ENCODE measurements at places on chromosomes 6 and 20.

DNA sequence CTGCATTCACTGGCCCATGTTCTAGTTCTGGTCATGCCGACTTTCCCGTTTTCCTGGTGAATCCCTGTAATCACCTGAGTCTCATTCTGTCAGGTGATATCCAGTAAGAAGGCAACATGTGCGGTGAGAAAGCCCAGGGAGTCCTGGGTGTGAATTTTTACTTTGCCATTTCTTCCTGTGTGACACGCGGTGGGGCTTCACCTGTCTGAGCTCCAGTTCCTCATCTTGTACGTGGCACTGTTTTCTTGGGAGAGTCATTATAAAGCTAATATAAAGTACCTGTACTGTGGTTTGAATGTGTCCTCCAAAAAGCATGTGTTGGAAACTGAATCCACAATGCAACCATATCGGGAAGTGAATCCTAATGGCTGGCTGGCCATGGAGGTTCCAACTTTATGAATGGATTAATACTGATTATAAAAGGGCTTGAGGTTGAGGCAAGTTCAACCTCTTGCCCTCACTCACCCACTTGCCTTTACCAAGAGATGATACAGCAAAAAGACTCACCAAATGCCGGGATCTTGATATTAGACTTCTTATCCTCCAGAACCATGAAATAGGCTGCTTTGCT lies 5.1 kb downstream of the HLA-E start:
- no peak for DNase-seq

DNA sequence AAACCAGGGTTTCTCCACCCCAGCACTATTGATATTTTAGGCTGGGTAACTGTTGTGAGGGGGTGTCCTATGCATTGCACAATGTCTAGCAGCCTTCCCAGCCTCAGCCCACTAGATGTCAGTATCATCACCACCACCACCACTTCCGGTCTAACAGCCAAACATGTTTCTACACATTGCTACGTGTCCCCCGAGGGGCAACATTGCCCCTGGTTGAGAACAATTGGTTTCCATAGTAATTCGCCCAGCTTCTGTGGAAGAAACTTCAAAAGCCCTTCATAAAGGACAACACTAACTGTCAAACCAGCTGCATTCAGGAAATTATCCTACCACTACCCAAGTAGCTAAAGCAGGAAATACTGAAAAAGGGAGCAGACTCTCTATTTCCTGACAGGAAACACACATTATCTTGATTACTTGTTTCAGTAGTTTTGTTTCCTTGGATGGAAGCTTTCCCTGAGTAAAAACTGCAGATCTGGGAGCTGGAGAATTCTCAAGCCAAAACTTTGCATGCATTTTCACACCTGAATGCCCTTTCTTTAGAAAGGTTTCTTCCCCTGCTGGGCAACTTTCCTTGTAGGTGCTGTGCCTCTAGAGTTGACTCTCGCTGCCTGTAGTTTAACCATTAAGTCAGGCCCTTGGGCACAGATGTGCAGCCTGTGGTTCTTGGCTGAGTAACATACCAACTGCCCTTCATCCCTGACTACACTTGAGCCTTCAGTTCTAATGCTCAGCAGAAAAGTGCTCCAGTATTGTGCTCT lies 23.6 kb downstream of the PKHD1 start:
- DNase-seq, result no peak

DNA sequence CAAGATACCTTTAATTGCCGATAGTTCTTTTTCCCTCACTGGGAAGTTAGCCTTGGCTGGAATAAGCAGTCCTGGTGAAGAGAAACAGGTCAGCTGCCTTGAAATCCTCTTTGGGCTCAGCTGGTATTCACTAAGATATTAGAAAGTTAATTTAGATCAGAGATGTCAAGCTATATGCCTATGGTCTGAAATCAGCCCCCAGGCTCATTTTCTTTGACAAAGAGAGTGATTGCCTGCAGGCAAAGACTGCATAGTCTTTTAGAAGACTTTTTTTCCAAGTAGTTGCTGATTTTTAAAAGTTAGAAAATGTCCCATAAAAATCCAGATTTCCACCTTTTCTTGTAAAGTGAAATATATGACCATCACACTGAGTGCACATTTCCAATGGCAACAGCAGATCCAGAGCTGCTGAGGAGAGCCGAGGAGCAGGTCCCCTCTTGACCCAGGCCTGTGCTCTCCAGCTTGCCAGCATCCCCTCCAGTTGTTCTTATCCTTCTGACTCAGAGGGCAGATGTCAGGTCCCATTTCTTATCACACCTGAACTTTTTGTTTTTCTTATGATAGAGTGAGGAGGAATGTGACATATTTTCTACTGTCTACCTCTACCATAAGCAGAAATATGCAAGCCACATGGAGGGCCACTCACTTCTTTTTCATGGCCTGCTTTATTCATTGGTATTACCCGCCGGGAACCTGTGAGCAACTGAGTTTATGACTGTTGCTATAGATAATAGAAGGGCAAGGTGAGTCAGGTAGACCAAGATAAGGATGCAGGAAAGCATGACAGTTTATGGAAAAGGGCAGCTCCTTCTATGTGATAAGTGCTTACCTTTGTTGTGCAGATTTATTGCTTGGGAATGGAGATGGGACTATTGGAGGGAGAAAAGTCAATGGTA lies 17.6 kb upstream of the L3MBTL3 start:
- no peak for DNase-seq

- no peak for DNase-seq
Observed at GRCh38 chr6:548091-548490, 108.8 kb downstream of the HUS1B start.

- DNase-seq, result no peak
Observed at GRCh38 chr20:14997791-14998190, 660.4 kb upstream of the FLRT3 start.

DNA sequence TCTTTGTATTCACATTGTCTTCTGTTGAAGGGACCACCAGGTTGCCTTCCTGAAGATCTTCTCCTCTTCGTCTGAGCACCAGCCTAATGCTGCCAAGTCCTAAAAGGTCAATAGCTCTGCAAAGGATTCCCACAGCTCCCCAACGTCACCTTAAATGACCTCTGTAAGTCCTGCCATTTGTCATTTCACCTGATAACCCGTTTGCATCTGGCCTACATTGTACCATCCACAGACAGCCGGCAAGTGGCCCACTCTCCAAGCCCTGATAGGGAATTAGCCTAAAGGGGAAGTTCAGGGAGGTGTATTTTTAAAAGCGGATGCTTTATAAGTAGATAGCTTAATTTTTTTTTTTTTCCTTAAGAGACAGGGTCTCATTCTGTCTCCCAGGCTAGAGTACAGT lies 127.8 kb downstream of the ZMYND8 start:
- DNase-seq, result no peak

DNA sequence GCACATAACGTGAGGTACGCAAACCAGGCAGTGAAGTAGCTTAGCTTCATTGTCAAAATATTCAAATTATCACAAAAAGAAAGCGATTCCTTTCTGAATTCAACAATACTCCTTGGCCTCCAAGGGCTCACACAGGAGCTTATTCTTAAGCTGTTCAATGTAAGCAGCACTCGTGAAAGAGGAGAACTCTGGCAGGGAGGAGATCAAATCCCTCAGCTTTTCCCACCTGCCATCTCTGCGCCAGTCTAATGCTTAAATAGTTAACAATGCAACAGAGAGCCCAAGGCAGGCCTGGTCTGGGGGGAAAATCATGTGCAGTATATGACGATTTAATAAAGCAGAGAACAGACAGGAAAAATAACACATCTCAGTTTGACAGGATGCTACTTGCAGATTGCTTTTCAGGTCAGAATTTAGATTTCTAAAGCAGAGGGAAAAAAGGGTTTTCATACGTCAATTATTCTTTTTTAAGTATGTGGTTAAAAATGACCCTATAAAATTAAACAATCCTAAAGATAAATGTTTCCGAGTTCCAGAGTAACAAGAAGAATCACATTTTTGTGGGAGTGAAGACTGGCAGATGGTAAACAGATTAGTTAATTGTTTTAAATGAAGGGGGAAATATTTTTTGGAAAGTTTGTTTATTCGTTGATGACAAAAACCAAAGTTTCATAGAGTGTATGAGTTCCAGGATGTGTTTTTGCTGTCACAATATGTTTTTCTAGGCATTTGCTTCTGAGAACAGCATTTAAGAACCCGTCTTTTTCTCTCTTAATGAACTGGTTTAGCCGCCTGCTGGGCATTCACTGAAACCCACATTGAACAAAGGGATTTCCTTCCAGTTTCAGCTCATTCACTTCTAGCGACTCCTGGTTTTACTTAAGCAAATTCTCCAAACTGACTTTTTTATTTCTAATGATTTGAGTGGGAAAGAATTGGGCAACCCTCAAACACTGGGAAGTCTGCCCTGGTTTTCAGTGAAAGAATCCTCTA lies 45.9 kb downstream of the PLAGL1 start:
- no peak for DNase-seq

- no peak for DNase-seq
Observed at GRCh38 chr6:135631821-135632220, 134.3 kb upstream of the AHI1 start.

DNA sequence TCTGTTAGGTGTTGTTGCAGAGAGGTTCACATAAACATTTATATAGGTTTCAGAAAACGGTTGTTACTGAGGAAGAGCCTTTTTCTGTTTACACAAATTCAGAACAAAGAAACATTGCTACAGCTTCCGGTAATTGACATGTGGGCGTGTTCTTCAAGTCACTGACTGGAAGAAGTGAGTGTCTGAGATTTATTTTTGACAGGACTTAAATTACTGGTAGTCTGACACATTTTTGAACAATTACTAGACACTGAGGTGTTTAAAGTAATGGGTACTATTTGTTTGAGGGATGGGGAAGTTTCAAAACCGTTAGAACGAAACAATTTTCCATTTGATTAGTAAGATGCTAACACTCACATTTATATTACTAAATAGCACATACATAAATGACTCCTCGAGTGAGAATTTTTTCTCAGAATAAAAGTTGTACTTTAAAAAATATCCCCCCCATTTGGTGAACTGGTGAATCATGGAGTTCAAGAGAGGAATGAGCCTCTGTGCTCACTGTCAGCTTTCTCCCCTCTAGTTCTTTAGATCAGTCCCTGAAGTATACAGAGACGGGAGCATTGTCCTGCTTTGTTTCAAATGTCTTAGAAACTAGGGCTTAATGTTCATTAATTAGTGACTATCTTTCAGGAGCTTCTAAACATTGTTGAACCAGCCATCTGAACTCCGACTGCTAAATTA lies 98.7 kb downstream of the TSHZ2 start:
- no peak for DNase-seq

GRCh38 chr20:38673725-38674091 lies 50.6 kb upstream of the SLC32A1 start:
- no peak for DNase-seq

GRCh38 chr6:79586548-79586947 lies 44.6 kb upstream of the SH3BGRL2 start:
- DNase-seq, result no peak

- DNase-seq, result no peak
Observed at GRCh38 chr6:73985891-73986290, 289.9 kb downstream of the CD109 start.

GRCh38 chr20:63072991-63073737 lies 66.4 kb upstream of the BHLHE23 start:
- DNase-seq, result no peak

- DNase-seq, result no peak
Observed at GRCh38 chr6:116467096-116467495, 5.9 kb downstream of the CALHM6 start.

- DNase-seq, result no peak
Observed at GRCh38 chr6:88050140-88050818, 2.6 kb downstream of the SPACA1 start.

GRCh38 chr20:47675190-47676142 lies 109.8 kb downstream of the SULF2 start:
- DNase-seq, result no peak

DNA sequence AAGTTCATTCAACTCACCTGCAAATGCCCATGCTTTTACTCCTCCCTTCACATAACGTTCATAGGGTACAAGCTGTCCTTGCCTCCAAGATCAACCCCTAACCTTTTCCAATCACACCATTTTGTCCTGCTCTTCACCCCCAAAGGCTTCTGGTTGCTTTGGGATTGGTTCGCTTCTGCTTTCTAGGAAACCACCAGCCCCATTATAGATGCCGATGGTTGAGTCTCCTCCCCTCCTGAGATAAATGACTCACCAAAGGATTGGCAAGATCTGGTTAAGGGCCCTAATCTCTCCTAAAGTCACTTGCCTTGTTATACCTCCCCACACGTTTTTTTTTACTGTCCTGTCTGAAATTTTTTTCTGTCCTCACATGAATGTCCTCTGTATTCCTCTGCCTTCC lies 311.4 kb downstream of the HACE1 start:
- no peak for DNase-seq

GRCh38 chr6:51049983-51050877 lies 231.6 kb downstream of the TFAP2B start:
- no peak for DNase-seq

DNA sequence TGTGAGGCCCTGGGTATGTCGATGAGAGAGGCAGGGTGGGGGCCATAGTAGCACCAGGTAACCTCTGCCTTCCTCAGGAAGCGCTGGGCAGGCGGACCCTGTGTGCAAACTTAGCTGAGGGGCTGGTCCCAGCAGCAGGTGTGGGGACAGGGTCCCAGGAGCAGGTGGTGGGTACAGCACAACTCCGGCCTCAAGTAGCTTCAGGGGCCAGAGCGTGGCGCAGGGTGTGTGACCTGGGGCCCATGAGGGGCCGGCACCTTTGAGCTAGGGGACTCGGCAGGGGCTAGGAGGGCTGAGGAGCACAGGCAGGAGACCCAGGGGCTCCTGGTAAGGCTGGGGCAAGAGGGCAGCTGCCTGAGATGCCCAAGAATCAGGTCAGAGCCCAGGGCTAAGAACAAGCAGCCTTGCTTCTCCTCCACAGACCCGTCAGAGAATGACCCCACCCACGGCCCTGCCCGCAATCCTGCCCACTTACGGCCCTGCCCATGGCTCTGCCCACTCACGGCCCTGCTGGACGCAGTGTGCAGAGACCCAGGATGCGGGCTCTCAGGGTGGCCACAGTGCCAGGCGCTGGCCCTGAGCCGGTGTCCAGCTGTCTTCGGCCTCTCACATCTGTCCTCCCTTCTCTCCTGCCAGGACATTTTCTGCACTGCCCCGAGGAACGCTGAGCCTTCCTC lies 30.9 kb downstream of the CHRNA4 start:
- DNase-seq, result no peak

- DNase-seq, result no peak
Observed at GRCh38 chr6:121794630-121795029, 359.2 kb downstream of the GJA1 start.

DNA sequence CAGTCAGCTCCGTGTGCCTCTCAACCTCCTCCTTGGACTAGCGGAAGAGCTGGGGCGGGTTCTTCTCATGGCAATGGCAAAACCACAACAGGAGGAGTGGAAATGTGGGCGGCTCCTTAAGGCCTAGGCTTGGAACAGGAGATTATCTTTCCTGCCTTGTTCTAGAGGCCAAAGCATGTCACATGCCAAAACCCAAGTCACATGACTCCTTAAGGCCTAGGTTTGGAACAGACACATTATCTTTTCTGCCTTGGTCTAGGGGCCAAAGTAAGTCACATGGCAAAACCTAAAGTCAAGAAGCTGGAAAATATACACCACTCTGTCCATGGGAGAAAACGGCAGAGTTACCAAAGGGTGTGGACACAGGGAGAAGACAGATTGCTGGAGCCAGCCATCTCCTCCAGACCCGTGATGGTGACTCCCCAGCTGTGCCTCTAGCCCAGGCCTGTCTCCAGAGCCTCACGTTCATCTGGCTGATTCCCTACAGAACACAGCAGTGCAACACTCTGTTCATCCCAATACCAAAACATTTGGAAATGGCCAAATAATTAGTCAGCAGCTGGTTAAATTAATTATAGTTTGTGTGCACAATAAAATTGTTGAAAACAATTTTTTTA lies 34.2 kb downstream of the ANKRD60 start:
- no peak for DNase-seq

Measured in activated CD8-positive, alpha-beta memory T cell treated with anti-CD3 and anti-CD28 coated beads for 1 hour (primary cell).